Esophagus mucosa (tissue), 1 donor: ENCODE measurements at places on chromosomes 4 and X. TPM values are rescaled to one million over a fixed set of nuclear protein-coding genes. Genes with fewer than 3 reads are reported as not detected.

TLR3 gene
- 5.8 TPM for total RNA-seq

IL2RG gene
- total RNA-seq = 1.9 TPM

FAT4 gene
- total RNA-seq = 1.4 TPM

NUDT10 gene
- total RNA-seq = not detected

LDB2 gene
- total RNA-seq = 4.9 TPM

MAGEE2 gene
- total RNA-seq = not detected

AREG gene
- total RNA-seq = 21.0 TPM

SH3D19 gene
- 31.6 TPM for total RNA-seq

BTC gene
- total RNA-seq = 1.4 TPM

CDX4 gene
- total RNA-seq = not detected

MFAP3L gene
- 1.0 TPM for total RNA-seq

MGARP gene
- total RNA-seq = 0.28 TPM

MBNL3 gene
- 27.8 TPM for total RNA-seq

CCNA2 gene
- total RNA-seq = 22.1 TPM

ARX gene
- not detected for total RNA-seq

PKD2 gene
- 7.5 TPM for total RNA-seq

INTU gene
- 7.9 TPM for total RNA-seq

GRCh38 chr4:5824227-5824626 lies 68.7 kb downstream of the CRMP1 start:
- no peak for ATAC-seq

- ATAC-seq = no peak
Measured at GRCh38 chr4:18930487-18930886, 908.9 kb upstream of the LCORL start.

DNA sequence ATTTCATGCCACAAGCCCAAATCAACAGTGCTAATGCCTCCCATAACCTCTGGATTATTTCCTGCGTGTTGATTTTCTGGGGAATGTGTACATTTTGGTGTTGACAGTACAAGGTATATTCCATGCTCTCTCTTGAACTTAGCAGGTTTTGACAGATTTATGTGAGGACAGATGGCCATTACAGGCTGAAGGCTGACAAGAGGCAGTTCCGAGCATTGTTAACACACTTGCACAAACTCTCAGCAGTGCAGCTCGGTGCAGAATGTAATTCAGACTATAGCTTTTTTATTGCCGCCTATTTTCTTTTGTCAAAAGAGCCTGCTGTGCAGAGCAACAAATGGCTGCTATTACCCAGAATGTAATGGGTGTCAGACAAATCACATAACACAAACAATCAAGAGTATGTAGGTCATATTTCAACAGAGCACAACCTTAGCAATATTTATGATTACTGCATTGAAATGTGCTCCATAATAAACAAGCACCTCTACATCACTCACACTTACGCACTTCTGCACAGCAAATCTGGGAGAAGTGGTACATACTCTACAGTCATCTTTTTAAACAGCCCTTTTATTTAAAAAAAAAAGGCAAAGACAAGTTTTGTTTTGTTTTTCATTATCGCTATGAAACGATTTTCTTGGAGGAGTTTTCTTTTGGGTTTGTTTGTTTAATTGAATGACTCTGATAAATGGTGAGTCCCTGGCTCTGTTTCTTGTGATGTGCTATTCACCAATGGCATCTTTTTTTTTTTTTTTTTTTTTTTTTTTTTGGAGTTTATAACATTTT lies 71.6 kb downstream of the PPARGC1A start:
- ATAC-seq = no peak

DNA sequence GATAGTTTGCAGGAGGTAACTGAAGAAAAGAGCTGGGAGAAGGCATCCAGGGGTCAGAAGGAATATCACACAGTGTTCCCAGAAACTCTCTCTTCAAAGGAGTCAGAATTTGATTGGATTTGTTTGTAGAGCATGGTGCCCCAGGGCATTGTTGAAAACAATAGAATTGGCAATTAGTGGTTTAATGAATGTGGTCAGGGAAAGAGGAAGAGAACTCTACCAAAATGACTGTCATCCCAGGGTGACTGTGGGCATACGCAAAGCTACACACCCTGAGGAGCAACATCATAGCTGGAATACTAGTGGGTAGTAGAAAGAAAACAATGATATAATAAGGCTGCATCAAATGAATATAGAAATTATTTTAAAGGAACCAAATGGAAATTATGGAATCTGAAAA lies 21.5 kb downstream of the TNIP2 start:
- ATAC-seq = peak; percentile 23

- no peak for ATAC-seq
Measured at GRCh38 chrX:114580336-114580735, 3.5 kb upstream of the HTR2C start.

- ATAC-seq = peak; percentile 94
Measured at GRCh38 chr4:53917729-53918128, 146.7 kb downstream of the CHIC2 start.

GRCh38 chr4:8671712-8672290 lies 79.2 kb downstream of the CPZ start:
- no peak for ATAC-seq

GRCh38 chr4:41750121-41750625 lies 1.6 kb upstream of the PHOX2B start:
- no peak for ATAC-seq

GRCh38 chr4:114615435-114615834 lies 16.8 kb downstream of the UGT8 start:
- ATAC-seq = no peak

DNA sequence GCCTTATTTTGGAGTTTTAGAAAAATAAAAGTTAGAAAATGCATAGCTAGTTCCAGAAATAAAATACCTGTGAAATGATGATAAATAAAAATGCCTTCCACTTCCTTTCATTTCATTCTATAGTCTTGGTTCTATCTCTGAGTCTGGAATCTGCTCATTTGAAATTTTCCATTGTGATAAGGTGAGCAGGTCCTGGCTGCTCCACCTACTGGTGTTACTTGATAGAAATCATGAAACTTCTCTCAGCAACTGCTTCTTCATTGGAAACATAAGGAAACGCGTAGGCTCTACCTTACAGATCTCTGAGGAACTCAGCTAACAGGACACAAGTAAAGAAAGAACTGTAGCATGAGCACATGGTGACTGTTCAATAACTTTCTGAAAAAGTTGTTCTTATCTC lies 141.8 kb downstream of the DCHS2 start:
- no peak for ATAC-seq

GRCh38 chr4:183191630-183192029 lies 92.6 kb downstream of the WWC2 start:
- no peak for ATAC-seq

DNA sequence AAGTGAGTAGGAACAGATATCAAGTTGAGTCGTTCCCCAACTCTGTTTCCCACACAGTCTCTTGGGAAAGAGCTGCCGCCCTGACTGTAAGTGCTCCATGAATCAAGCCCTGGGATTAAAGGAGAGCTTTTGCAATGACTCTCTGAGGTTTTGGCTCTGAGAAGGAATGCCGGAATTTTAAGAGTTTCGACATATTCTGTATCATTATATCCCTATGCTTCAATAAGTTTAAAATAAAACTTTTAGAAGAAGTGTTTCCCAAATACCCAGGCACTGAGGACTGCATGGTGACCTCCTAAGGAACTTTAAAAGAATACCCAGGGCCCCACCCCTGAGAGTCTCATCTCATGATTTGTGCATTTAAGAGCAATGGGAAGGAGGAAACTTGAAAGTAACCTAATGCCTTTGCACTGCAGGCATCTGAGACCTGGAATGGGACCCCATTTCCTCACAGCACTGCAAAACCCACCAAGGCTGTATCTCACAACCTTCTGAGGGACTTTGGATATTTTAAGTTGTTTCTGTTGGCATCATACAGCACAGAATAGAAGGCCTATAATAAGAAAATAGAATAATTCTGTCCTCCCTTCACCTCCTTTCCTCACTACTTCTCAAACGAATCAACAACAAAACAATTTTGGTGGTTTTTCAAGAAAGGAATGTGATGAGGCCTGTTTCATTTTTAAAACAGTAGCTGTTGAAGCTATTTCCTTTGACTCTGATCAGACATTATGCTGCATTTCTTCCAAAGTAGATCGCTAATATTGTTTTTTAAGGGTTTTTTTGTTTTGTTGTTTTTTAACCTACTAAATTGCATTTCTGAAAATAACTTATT lies 121.2 kb downstream of the GASK1B start:
- ATAC-seq = no peak

GRCh38 chr4:101604976-101605375 lies 185.6 kb upstream of the BANK1 start:
- ATAC-seq = no peak

- ATAC-seq = no peak
Measured at GRCh38 chr4:114310296-114310925, 288.2 kb upstream of the UGT8 start.

DNA sequence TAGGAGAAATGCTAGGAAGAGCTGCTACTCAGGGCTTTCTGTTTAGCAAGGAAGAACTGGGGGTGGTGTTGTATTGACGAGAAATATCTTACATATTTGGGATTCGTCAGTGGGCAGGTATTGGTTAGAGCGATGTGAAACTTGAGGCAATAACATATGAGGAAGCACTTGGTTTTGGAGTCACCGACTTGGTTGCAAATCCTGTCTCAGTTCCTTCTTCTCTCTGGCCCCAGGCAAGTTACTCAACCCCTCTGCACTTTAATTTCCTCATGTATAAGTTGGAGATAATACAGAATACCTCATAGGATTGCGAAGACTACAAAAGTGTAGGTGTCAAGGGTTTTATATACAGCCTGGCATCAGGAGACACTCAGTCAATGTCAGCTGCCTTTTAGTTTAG lies 34.1 kb downstream of the GPAT3 start:
- ATAC-seq = peak; percentile 94

DNA sequence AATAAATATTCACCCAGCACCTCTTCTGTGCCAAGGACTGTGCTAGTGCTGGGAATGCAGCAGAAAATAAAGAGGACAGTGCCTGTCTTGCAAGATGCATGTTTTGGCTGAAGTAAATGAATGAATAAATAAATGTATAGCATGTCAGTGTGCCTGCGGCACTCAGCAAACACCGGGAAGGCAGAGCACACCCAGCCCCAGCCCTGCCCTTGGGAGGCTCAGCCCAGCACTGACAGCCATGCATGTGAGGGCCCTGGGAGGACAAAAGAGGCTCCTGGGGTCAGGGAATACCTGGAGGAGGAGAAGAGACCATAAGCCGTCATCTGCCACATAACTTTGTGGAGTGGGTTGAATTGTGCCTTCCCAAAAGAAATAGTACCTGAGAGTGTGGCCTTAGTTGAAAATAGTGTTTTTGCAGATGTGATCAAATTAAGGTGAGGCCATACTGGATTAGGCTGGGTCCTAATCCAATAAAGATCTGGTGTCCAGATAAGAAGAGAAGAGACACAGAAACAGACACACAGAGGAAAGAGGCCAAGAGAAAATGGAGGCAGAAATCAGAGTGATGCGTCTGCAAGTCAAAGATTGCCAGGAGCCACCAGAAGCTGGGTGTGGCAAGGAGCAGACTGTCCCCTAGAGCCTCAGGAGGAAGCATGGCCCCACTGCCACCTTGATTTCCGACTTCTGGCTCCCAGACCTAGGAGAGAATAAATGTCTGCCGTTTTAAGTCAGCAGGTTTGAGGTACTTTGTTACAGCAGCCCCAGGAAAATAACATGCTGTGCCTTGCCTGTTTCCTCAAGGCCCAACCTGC lies 16.3 kb downstream of the C4orf50 start:
- no peak for ATAC-seq

DNA sequence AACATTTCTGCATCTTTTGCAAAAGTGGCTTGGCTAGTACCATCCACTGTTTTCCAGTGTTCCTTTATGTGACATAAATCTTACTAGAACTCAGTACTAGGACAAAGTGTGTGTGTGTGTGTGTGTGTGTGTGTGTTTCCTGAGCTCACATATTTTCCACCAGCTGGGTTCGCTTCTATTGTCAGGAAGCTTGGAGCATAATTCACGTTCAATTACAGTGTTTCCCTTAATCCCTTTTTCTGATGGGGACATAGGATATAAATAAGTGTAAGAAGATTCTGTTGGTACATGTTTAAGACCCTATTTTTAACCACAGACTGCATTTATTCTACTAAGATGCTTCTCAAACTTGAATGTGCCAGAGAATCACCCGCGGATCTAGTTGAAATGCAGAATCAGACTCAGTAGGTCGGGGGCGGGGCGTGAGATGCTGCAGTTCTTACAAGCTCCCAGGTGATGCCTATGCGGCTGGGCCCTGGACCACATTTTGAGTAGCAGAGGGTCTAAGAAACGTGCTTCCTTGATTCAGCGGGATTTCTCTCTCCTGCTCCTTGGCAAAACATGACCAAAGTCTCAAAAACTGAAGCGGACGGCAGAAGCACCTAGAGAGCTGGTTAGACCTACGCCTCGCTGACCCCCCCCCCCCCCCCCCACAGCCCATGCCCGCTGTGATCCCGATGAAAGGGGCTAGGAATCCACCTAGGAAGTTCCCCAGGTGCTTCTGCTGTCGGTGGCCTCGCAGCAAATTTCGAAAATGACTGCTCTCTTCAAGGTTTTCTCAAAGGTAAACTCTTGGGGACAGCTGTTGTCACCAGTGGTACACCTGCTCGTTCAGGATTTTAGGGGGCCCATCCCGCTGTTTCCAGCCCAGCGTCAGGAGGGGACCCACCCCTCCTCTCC lies 797 bp downstream of the CD99L2 start:
- ATAC-seq = no peak

- ATAC-seq = no peak
Measured at GRCh38 chr4:109816894-109817293, 1.3 kb downstream of the GAR1 start.

DNA sequence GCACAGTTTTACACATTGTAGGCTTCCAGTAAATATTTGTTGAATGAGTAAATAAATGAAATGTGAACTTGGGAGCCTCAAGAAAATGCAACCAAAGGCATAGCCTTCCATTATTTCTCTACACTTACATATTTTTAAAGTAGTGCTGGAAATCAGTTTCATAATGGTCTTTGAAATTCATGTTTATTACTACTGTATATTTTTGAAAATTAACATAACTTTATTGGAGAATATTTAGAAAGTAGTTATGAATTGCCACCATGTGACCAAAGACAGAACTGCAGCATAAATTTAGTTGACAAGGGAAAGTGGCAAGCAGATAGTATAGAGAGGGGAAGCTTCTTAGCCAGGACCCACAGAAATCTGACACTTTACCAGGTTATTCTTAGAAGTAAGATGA lies 6.4 kb downstream of the TCEAL8 start:
- no peak for ATAC-seq

DNA sequence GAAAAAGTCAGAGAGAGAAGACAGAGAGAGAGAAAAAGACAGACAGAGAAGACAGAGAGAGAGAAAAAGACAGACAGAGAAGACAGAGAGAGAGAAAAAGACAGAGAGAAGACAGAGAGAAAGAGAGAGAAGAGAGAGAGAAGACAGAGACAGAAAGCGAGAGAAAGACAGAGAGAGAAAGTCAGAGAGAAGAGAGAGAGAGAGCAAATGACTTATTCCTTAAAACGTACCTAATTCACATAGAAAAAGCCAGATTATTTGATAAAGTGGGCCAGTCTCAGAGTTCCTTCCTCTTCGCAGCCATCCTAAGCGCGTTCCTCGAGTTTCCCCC lies 7.4 kb upstream of the SHOX start:
- no peak for ATAC-seq

DNA sequence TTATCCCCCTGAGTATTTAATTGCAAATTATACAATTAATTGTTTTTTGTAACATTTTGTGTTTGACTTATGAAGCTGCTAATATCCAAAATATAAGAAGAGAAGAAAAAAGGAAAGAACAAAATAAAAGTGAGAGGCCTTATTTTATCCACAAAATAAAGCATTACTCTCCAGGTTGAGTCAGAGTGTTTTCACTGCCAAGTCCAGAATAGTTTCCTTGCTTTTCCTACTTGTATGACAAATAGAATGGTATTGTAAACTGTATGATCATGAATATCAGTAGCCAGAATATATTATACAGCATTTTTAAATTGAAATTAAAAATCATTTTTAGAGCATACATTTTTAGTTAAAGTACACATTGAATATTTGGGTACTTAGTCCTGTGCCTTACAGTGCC lies 237.8 kb downstream of the NDST4 start:
- ATAC-seq = no peak
